ENCODE measurements at places on chromosomes 1 and 21.

DNA sequence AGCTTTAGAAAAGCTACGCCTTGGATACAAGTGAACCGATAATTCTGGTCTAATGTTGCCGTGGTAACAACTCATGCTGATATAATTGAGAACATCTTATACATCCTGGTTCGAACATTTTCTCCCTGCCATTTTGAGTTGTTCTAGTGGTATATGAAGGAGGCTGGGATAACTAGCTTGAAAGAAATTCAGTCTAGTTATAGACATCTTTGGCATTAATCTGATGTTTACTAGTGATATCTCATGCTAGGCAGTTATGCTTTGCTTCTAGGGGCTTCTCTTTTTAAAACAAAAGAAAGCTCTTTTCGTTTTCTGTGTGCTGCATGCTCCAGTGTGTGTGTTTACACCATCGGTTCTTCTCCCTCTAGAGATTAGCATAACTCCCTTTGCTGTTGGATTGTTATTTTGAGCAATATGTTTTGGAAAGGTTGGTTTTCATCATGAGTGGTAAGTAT is 20.5 kb downstream of the PRKACB start:
- H3K4me1 ChIP-seq = peaks cover 76% of the 10 kb centered on the region
- H3K4me3 ChIP-seq = peak overlapping the region; percentile 72
- no peak for DNase-seq

- DNase-seq = no peak
- H3K4me1 ChIP-seq = peaks cover 20% of the 10 kb centered on the region
- peaks cover 37% of the 10 kb centered on the region for H3K36me3 ChIP-seq
Measured at GRCh38 chr1:28328228-28328648, 602 bp upstream of the MED18 start.

DNA sequence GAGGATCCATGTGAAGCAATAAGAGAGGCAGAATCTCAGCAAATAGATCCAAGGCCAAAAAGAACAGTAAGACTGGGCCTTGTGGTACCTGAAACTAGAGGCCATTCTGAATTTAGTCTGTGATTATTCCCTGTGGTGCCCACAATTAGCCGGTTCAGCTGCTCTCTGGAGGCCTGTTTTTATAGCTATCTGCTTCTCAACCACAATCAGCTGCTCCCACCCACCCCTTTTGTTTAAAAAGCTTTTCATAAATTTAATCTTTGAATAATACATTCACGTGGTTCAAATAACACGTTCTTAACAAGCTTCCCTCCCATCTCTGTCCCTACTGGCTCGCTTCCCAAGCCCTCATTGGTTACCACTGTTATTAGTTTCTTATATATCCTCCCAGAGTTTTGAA is 18.0 kb downstream of the UBE2T start:
- H3K27ac ChIP-seq = peak overlapping the region; percentile 32
- no peaks in the 10 kb centered on the region for H3K27me3 ChIP-seq
- DNase-seq = no peak
- peaks cover 3% of the 10 kb centered on the region for H3K36me3 ChIP-seq
- H3K4me3 ChIP-seq = no peak overlapping the region

DNA sequence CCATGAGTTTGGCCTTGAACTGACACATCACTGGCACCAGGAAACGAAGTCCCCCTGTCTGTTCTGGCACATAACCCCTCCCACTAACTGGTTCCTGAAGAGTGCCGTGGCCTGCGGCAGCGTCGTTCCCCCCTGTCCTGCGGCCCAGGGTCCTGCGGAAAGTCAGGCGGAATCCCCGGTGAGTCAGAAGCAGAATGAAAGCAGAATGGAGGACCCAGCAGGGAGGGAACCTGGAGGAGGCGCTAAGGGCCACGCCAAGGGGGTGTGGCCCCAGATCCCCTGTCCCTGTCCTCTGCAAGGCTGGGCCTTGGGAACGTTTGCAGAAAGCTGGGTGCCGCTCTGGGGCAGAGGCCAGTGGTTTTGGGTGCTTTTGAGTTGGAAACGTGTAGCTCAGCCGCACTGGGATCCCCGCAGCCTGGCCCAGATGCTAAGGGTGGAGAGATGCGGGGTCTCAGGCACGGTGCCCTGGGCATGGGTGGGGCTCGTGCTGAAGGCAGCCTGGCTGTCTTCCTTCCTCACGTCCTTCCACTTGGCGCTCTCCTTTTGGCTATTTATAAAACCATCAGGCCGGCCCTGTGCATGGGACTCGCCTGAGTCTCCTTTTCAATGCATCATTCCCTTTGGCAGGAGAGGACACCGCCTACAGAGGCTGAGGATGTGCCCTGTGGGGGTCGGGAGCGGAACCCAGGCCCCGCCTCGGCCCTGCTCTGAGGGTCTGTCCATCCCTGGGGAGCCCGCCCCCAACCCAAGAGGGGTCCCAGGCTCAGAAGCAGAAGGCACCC is 36.2 kb downstream of the TP73 start:
- H3K27ac ChIP-seq = no peak overlapping the region
- no peak overlapping the region for H3K4me3 ChIP-seq
- H3K36me3 ChIP-seq = no peaks in the 10 kb centered on the region
- DNase-seq = no peak
- no peaks in the 10 kb centered on the region for H3K4me1 ChIP-seq
- peaks cover 6% of the 10 kb centered on the region for H3K27me3 ChIP-seq

- no peaks in the 10 kb centered on the region for H3K4me1 ChIP-seq
- DNase-seq = no peak
- no peak overlapping the region for H3K27ac ChIP-seq
- H3K36me3 ChIP-seq = peaks cover 39% of the 10 kb centered on the region
- H3K4me3 ChIP-seq = no peak overlapping the region
Measured at GRCh38 chr21:44774972-44775371, 26.6 kb downstream of the UBE2G2 start.

DNA sequence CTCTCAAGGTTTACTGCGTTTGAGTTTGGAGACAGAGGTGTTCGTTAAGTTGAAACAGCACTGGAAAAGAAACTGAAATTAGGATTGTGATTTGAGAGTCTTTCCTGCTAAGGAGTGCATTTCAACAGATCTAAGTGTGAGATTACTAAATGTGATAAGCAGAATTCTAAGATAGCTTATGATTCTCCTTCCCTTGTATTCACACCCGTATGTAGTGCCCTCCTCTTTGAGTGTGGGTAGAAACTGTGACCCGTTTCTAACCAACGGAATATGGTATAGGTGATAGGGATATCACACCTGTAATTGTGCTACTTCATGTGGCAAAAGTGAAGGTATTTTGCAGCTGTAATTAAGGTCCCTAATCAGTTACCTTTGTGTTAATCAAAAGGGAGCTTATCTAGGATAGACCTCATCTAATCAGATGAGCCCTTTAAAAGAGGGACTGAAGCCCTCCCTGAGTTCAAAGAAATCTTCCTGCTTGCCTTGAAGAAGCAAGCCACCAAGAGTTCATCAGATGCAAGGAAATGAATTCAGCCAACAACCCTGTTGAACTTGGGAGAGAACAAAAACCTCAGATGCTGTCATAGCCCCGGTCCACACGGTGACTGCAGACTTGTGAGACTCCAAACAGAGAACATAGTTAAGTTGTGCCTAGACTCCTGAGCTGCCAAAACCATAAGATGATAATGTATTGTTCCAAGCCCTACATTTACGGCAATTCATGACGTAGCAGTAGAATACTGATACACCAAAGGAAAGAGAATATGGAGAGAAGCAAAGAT is 12.6 kb upstream of the IL12RB2 start:
- H3K4me3 ChIP-seq = no peak overlapping the region
- H3K4me1 ChIP-seq = peaks cover 18% of the 10 kb centered on the region
- H3K36me3 ChIP-seq = peaks cover 4% of the 10 kb centered on the region

GRCh38 chr21:37561941-37562919 is 195.7 kb downstream of the DYRK1A start:
- H3K27me3 ChIP-seq = peaks cover 6% of the 10 kb centered on the region
- no peak overlapping the region for H3K27ac ChIP-seq
- peaks cover 11% of the 10 kb centered on the region for H3K4me1 ChIP-seq
- peak overlapping the region; percentile 91 for H3K4me3 ChIP-seq

- no peak overlapping the region for H3K4me3 ChIP-seq
- no peak for DNase-seq
- no peaks in the 10 kb centered on the region for H3K4me1 ChIP-seq
- H3K27me3 ChIP-seq = peaks cover 29% of the 10 kb centered on the region
- no peak overlapping the region for H3K27ac ChIP-seq
- no peaks in the 10 kb centered on the region for H3K36me3 ChIP-seq
Measured at GRCh38 chr1:162984699-162985098, 84.5 kb upstream of the RGS4 start.

- no peaks in the 10 kb centered on the region for H3K4me1 ChIP-seq
- H3K27ac ChIP-seq = no peak overlapping the region
- H3K36me3 ChIP-seq = no peaks in the 10 kb centered on the region
- no peak for DNase-seq
- no peak overlapping the region for H3K4me3 ChIP-seq
- H3K27me3 ChIP-seq = peaks cover 7% of the 10 kb centered on the region
Measured at GRCh38 chr1:110282395-110282794, 56.8 kb upstream of the RBM15 start.

DNA sequence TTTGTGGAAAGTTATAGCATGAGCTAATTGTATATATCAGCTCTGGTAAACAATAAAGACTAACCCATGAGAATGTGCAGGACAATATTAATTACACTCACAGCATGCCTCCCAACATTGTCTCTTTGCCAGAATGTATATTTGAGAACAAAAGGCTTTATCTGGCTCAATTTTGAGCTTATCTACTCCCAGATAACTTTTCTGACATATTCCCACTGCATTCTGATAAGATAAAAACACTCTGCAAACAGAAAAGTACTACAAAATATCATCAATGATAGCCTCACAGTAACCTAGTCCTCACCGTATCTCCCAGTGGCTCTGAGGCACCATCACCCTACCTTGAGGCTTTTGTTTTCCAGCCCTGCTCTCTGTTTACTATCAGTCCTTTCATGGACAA is 188.6 kb downstream of the SLC35F3 start:
- no peak overlapping the region for H3K4me3 ChIP-seq
- H3K27ac ChIP-seq = no peak overlapping the region
- H3K4me1 ChIP-seq = no peaks in the 10 kb centered on the region
- no peaks in the 10 kb centered on the region for H3K36me3 ChIP-seq

DNA sequence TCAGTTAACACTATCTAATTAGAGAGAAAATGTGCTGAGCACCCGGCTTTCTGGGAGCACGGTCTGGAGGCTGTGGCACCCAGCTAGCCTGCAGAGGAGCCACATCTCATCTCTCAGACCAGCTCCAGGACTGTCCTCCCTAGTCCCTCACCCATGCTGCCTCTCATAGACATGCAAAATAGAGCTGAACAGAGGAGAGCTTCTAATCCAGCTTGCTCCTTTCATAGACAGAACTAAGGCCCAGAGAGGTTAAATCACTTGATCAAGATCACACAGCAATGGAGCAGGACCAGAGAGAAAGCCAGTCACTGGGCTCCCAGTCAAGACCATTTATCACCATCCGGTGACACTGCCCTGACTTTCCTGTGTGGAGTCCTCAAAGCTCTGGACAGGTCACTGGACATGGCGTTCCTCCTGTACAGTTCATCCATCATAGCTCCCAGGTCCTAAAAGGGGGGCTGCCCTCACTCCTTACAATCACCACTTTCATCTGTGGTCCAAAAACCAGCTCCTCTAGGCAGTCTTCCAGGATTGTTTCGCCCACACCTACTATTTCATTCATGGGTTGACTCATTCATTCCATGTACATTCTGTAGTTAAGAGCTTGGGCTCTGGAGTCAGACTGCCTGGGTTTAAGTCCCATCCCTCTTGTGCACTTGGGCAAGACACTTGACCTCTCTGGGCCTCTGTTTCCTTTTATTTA is 8.8 kb upstream of the CAMK2N1 start:
- H3K4me3 ChIP-seq = no peak overlapping the region
- no peak overlapping the region for H3K27ac ChIP-seq
- no peaks in the 10 kb centered on the region for H3K4me1 ChIP-seq
- H3K36me3 ChIP-seq = peaks cover 4% of the 10 kb centered on the region
- no peaks in the 10 kb centered on the region for H3K27me3 ChIP-seq

GRCh38 chr1:116785006-116785405 is 30.8 kb downstream of the CD2 start:
- no peaks in the 10 kb centered on the region for H3K27me3 ChIP-seq
- peaks cover 16% of the 10 kb centered on the region for H3K36me3 ChIP-seq
- DNase-seq = no peak
- no peak overlapping the region for H3K4me3 ChIP-seq
- no peak overlapping the region for H3K27ac ChIP-seq

DNA sequence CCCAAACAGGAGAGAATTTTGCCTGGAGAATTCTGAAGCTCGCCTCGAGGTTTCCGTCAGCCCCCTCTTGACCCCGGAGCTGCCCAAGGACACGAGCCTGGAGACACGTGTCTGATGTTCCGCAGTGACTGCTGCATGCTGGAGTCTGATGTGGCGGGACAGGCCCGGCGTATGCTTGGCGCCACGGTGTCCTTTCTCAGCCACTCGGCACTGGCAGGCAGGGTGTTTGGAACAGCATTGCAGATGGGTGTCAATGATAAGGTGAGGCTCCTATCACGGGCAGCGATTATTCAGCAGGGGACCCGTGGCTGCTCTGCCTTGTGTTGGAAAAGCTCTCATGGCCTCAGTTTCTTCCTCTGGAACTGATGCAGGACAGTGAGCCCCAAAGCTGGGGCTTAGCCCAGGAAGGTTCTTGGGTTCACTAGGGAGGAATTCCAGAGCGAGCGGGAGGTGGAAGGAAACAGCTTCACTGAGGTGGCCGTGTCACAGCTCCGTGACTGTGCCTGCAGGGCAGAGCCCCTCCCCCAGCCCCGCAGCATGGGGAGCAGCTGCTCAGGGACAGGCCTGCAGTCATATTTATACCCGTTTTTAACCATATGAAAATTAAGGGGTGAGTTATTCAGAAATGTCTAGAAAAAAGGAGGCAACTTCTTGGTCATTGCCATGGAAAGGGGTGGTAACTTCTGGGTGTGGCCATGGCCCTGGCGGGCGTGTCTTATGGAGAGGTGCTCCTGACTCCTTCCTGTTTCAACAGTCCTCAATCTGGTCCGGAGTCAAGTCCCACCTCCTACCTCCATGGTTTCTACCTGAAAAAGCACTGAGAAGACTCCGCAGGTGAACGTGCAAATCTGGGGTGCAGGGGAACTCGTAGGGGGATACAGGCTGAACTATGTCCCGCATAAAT is 123.4 kb downstream of the SIK1 start:
- H3K4me1 ChIP-seq = peaks cover 2% of the 10 kb centered on the region
- H3K27ac ChIP-seq = no peak overlapping the region
- peaks cover 66% of the 10 kb centered on the region for H3K27me3 ChIP-seq
- H3K4me3 ChIP-seq = no peak overlapping the region
- DNase-seq = no peak

- DNase-seq = no peak
- peaks cover 8% of the 10 kb centered on the region for H3K4me1 ChIP-seq
- H3K27me3 ChIP-seq = peaks cover 24% of the 10 kb centered on the region
- peaks cover 3% of the 10 kb centered on the region for H3K36me3 ChIP-seq
Measured at GRCh38 chr1:65264197-65264929, 45.0 kb upstream of the DNAJC6 start.

- H3K36me3 ChIP-seq = peaks cover 26% of the 10 kb centered on the region
- H3K4me3 ChIP-seq = peak overlapping the region; percentile 88
- peaks cover 4% of the 10 kb centered on the region for H3K27me3 ChIP-seq
- DNase-seq = no peak
- peak overlapping the region; percentile 97 for H3K27ac ChIP-seq
Measured at GRCh38 chr21:28884481-28884880, 108.2 kb downstream of the LTN1 start.

GRCh38 chr1:110150330-110151174 is at the start of gene SLC6A17:
SLC6A17 (plus strand) TSS chr1:110150494; CDS start chr1:110166930, 16,436 bp downstream.
- no peak within 1 kb of the TSS for H3K27ac ChIP-seq
- DNase-seq = no peak
- H3K4me3 ChIP-seq = no peak within 1 kb of the TSS
- no peaks in the 10 kb centered on the region for H3K4me1 ChIP-seq
- no peaks in the 10 kb centered on the region for H3K36me3 ChIP-seq
- H3K27me3 ChIP-seq = peaks cover 40% of the 10 kb centered on the region

Data from effector memory CD8-positive, alpha-beta T cell (primary cell).